ENCODE measurements at places on chromosomes 13 and 19.
A peak's percentile ranks its signal among the peaks of the same experiment; 100 is the strongest.

DNA sequence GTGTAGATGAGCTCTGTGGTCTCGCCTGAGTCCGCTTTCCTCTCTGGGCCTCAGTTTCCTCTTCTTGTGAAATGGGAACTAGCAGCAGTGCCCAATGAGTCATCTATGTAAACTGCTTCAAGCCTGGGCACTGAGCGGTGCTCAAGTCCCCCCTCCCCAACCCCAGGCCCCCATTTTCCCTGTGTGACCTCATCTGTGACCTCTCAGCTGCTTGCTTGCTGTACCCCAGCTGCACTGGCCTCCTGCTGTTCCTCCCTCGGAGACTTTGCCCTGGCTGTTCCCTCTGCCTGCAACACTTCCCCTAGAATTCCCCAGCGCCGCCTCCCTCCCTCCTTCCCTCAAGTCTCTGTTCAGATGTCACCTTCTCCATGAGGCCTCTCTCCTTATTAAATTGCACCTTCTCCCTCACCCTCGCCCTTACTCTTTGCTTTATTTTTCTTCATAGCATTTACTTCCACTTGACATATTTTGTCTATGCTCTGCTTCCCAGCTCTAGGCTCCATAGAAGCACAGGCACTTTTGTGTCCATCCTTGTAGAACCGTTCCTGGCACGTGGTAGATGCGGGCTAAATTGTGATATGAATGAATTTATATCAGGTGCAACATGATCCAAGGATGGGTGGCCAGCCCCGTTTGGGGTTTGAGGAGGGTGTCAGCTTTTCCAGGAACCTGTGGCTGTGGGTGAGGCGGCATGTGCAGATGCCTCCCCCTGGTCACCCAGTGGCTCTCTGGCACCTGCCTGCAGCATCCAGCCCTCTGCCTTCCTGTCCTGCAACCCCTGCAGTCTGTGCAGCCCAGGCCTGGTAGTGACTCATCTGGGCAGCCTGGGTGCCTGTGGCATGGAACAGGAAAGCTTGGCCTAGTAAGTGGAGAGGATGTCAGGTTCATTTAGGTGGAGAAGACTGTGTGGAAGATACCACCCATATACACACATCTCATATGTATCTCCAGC, 26.3 kb downstream of the SIPA1L3 start:
- DNase-seq = peak; percentile 48

- no peak for DNase-seq
Observed at GRCh38 chr13:31011193-31011860, 78.9 kb downstream of the TEX26 start.

- peak; percentile 29 for DNase-seq
Observed at GRCh38 chr13:93307651-93308050, 81.0 kb downstream of the GPC6 start.

GRCh38 chr19:35048911-35049411, 7.4 kb downstream of the HPN start:
- DNase-seq = no peak
